ENCODE measurements at places on chromosomes 6 and 20.

DNA sequence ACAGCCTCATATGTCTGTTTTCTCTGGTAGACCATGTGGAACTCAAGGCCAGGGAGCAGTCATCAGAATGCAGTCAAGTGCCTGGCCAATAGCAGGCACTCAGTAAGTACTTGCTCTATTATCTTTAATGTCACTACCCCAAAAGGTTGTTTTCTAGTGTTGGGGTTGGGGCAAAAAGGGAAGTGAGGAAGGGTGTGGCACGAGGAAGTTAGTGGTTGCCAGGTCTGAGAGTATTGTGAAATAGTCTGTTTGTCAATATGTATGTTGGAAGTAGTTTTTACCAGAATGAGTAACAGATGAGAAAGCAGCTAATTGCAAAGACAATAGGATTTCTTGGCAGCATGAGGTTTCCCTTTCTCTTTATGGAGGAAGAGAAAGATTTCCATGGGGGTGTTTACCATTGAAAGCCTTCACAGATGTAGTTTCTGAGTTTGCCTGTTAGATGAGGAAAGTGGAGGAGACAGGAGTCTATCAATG, 59.5 kb upstream of the ARMH2 start:
- DNase-seq: no peak

DNA sequence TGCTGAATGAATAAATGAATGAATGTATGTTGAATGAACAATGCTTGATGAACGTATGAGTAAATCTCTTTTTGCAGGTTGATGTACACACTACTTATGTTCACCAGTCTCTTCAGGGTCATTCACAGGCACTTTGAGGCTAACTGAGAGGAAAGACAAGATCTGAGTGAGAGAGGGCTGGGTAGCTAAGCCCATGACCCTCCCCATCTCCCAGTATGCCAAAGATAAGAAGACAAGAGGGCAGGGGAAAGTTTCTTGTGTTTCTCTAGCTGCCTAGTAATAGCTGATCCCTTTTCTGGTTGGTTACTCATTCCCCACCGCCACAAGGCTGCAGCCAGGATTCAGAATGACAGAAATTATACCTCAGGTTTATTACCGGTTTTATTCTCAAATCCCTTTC, 90.7 kb downstream of the CEP57L1 start:
- DNase-seq: no peak

DNA sequence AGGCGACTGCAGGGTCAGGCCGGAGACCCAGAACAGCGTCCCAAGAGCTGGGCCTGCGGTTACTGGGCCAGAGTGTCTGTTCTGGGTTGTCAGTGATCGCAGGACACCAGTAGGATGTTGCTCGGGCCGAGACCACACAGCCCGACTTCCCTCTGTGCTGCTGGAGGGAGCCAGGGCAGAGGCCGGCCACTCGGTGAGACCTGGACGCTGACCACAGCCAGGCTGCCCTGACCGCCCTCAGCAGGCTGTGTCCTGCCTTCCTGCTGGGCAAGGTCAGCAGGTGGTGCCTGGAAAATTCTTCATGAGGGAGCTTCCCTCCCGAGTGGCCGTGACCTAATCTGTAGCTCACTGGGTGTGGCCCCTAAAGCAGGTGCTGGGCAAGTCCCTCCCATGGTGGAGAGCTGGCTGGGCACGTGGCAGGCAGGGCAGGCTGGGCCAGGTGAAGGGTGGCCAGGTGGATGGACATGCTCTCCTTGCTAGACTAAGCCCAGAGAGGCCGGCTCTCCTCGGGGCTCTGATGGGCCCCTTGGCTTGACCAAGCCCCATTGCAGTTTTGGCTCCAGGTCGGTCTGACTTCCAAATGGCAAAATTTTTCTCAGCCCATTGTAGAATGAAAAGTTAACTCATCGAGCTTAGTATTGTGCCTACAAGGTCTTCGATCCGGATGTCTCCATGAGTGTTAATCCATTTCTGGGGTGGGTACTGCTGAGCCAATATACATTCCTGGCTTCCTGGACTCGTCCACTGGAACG, 1.9 kb downstream of the SLCO4A1 start:
- no peak for DNase-seq

- no peak for DNase-seq
Observed at GRCh38 chr6:69097948-69098347, 462.9 kb downstream of the ADGRB3 start.

DNA sequence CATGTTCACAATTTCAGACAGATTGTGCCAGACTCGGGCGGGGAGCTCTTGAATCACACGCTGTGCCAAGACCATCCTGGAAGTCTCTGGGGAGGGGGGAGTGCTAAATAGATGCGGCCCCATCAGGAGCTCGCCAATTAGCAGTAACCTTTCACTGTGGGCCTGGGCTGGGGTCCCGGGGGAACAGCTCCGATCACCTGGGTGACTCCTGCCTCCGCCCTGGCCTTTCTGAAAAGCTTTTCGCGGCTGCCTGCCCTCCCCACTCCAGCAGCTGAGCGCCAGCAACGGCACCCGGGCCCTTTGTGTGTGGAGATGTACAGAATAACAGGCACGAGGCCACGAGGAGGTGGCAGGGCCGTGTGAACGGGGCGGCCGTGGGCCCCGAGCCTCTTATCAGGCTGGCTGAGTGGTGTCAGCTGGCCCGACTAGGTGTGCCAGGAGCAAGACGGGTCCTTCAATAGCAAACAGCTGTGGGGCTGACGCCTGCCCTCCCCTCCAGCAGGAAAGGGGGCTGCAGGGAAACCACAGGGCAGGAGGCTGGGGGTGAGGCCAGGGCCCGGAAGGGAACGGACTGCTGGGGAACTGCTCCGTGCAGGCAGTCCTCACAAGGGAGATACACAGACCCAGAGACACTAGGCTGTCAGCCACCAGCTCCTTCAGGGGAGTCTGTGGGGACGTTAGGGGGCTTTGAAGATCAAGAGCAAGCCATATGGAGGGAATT, 56.8 kb downstream of the NOL4L start:
- DNase-seq: no peak

DNA sequence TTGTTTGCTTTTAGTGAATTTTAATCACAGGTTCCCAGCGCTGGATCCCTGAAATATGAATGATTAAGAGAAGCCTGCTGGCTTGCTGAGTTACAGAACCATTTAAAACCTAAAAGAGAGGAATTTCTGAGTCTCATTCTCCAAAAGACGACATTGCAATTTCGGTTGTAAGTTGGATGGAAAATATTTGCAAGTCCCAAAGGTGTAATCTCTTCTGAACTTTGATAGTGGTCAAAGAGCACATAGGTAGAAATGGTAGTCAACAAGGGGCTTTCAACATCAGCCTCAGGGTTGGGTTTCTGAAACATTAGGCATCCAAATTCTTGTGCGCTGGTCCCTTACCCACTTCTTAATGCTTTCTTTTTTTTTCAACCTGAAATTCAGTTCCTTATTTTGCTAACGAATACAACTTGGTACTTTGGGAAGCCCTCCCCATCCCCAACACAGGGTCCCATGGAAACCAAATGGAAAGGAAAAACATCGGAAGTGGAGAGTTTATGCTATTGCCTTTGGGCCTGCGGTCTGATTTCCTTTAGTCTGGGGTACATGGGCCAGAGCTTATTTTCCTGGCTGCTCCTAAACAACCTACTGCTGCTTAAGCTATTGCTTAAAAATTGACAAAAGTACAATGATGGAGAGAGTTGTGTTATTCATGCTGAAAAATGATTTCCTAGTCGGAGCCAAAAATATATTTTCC, 117.0 kb upstream of the KCNK16 start:
- DNase-seq: no peak

DNA sequence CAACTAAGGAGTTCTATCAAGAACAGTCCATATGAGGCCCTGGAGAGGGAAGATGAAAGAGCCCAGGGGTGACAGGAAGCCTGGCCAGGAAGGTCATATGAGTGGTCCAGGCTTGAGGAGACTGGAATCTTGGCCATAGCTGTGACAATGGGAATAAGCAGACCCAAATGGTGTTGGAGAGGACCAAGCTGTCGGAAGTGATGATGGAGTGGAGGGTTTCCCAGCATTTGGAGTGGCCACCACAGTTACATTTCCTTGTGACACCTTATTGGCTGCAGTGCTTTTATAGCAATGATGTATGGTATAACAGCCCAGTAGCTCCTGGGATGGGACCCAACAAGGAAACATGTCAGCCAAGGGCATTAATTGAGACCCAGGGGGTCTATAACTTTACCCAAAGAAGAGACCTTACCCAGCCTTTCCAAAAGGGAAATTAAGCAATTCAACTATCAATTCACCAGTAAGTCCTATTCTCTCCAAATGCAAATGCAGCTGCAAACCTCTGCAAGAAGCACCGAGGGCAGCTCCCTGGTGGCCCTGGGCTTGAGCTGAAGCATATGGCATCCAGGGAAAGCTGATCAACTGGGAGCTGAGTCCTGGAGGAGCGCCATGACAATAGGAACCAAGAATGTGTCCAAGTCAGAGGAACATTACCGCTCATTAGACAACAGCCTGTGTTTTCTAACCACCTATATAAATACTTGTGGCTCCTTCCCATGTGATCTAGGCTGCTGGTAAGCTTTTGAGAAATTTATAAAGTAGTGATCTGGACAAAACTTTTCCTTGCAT, 219.4 kb downstream of the SOD2 start:
- no peak for DNase-seq

GRCh38 chr6:131486608-131487007, 86.4 kb upstream of the ARG1 start:
- no peak for DNase-seq

- DNase-seq: no peak
Observed at GRCh38 chr6:157795841-157796240, 27.2 kb upstream of the SNX9 start.

DNA sequence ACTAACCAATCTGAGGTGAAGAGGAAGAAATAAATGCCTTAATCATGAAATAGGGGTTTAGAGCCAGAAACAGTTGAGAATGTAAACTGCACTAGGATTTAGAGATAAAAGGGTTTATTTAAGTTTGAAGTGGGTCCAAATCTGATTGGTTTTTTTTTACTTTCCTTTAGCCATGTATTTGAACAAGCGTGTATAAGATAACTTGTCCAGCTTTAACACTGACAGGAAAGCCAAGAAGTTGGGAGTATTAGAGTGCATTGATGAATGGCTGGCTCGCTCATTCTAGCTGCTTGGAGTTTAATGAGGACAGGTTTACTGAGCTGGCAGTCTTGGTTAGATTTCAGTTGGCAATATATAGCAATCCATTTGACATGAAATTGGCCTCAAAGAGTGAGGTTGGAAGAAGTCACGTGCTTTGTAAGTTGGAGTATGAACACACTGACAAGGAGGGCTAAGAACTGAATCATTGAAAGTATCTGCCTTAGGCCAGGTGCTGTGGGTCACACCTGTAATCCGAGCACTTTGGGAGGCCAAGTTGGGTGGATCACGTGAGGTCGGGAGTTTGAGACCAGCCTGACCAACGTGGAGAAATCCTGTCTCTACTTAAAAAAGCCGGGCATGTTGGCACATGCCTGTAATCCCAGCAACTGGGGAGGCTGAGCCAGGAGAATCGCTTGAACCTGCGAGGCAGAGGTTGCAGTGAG, 13.7 kb downstream of the SRSF3 start:
- no peak for DNase-seq

- no peak for DNase-seq
Observed at GRCh38 chr6:53910834-53911233, 116.0 kb downstream of the LRRC1 start.

DNA sequence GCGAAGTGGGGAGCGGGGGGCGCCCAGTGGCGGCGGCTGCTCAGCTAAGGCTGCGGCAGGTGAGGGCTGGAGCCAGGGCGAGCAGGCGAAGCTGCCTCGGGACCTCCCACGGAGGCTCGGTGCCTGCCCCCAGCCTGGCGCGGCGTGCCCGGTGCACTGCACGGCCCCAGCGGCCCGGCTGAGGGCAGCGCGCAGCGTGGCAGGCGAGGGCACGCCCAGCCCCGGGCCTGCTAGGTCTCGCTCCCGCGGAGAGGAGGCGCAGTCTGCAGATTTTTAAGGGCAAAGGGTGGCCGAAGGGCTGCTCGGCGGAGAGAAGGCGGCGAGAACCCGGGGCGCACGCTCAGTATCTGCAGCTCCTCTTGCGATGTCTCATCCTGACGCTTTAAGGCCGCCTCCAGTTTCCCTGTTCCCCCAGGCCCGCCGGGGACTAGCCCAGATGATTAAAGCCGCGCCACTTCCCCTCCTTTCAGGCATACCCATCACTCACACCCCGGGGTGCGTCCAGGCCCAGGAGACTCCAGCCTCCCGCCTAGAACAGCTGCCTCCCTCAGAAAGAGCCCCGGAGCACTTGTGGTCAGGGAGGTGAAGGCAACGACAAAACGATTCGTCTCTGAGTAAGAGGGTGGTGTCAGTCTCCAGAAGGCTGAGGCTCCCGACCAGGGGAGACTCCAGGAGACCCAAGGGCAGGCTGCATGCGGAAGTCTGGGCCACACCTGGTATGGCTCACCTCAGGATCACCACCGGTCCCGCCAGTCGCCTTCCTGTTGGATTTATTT, at the start of gene FERMT1:
FERMT1 (minus strand) TSS at position 158 of the 776 bp plus-strand sequence. CDS start 3,476 bp downstream, outside the sequence.
- peak; percentile 34 for DNase-seq

DNA sequence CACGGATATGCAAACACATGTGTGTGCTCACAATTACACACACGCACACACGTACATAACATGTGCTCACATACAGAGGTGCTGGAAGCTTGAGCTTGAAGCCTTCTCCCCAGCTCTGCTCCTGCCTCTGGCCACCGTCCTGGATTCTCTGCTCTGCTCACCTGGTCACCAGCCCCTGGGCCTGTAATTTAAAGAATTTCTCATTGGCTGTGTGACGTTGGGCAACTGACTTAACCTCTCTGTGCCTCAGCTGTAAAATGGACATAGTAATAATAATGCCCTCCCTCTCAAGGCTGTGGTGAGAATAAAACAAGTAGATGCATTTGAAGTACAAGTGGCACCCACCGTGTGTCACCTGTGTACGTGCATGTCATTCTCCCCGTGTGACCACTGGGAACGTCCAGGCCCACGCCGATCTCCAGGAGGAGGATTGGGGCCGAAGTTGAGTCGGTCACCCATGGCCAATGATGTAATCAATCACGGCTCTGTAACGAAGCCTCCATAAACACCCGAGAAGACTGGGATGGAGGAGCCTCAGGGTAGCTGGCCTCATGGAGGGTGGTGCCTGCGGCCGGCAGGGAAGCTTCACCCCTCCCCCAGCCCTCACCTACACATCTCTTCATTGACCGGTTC, 160.9 kb upstream of the AFDN start:
- no peak for DNase-seq

- DNase-seq: no peak
Observed at GRCh38 chr6:100209323-100210136, 215.5 kb upstream of the MCHR2 start.

DNA sequence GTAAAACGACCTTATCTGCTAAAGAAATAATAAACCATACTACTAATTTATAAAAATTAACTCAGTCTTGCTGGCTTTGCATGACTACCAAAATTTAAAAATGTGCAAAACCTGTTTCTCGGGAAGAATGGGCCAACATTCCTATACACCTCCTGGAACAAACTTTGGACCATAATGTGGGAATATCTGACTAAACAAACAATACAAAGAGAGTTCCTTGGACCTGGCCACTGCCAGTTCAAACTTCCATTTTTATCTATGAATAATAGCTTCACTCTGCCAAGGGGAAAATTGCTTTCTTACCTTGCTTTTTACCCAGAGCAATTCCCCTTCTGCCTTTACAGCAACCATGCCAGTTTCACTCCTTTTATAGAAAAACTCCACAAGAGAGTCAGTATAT, 38.7 kb upstream of the POU5F1 start:
- no peak for DNase-seq

- no peak for DNase-seq
Observed at GRCh38 chr6:75353644-75354043, 69.1 kb upstream of the TMEM30A start.

Data from brain microvascular endothelial cell (primary cell).